ENCODE measurements at places on chromosomes 16 and 17.

DNA sequence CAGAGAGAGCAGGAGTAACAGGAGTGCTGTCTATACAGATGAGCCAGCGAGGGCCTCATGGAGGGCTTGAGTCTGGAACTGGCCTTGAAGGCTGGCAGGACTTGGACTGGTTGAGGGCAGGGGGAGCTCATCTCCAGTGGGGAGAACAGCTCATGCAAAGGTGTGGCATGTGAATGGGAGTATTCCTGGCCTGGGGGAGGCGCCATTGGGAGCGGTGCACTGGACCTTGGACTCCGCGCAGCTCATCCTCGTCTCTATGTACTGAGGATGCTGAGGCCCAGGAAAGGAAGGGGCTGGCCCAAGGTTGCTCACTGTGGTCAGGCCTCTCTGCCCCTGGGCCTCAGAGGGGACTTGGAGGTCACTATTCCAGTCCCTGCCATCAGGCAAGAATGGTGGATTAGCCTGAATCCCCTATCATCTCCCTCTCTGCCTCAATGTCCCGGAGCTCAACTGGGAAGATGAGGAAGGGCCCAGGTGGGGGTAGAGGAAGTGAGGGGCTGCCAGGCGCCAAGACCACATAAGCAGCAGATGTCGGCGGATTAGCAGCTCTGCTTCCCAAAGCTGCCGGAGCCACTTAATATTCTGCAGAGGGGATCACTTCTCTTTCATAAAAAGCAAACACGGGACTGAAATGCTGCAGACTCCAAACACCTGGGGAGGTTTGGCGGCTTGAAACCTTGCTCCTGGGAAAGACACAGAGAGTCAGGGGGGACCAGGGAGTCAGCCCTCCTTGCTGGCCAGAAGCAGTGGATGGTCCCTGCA, 88.9 kb downstream of the SDK2 start:
- no peak for DNase-seq

DNA sequence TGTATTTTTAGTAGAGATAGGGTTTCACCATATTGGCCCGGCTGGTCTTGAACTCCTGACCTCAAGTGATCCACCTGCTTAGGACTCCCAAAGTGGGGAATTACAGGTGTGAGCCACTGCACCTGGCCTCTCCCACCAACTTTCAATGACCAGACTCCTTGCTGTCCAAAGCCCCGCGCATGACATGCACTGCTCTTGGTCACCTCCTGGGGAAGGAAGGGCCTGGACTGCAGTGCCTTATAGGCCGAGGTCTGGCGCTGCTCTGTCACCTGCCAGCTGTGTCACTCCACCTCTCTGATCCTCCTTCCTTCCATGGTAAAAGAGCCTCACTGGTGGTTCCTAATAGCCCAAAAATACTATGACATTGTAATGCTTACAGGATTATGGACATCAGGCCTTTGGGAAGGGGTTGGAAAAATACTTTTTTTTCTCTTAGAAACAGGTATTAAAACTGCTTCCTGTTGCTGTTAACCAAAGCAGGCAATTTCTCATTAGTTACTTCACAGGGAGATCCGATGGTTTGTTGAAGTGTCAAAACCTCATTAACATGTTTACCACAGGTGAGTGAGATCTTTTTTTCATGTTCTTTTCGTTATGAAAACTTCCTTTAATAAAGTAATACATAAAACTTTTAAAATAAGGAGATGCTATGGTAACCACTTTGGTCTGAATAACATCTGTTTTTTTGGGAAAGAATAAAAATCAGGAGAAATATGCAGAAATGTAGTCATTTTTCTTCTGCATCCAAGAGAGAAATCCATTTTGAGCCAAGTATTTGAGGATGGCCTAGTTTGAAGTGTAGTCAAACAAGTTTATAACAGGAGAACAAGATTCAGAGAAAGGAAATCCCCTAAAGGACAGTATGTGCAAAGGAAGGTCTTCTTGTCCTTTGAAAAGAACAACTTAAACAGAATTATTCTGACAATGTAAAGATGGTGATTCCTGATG, 35.5 kb downstream of the GRB7 start:
- DNase-seq = no peak

DNA sequence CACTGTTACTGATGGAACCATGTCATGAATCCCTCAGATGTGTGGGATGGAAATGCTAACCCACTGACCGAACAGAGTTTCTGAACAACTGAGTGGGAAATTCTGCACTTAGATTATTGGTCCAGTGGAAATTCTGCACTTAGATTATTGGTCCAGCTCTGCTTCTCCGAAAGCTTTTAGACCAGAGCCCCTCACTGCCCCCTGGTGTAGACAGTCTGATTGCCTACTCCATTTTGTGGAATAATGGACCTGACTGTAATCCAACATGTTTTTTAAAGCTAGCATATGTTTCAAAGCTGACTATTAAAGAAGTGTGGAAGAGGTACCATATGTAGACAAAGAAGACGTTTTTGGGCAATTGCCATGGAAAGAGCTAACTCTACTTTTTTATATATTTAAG, 50.3 kb upstream of the TBX2 start:
- no peak for DNase-seq

DNA sequence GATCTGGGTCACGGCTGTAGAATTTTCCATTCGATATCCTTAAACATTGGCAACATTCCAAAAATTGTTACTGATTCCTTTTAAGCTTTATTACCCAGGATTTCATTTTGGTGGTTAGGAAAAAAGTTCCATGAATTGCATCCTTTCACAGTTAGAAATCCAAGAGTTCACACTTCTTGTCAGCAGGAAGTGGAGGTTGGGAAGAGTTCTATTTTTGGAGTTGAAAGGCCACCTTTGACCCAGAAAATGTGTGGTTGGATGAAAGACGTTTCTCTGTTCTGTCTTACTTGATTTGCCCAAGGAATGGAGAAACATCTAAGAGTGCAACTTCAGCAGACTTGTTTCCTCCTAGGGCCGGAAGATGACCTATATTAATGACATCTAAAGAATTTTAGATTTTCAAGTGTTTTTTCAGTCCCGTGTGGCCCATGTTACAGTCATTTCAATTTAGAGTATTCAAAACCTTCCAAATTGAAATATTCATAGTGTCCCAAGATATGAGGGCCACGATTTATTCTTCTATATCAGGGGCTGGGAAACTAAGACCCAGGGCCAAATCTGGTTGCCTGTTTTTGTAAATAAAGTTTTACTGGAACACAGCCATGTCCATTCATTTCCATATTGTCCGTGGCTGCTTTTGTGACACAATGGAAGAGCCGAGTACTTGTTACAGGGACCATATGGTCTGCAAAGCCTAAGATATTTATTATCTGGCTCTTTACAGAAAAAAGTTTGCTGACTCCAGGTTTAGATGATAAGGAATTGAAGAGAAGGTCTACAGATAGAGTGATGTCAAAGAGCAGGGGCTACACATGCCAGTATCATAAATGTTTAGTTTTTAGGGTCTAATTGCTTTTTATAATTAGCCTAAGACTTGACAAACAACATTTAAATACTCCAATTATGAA, 50.2 kb downstream of the CDK5R1 start:
- no peak for DNase-seq

Data from NCI-H1105 treated with DMSO at 0.1 percent for 48 hours (cell line).